ENCODE measurements at places on chromosomes 16 and 17. TPM values are rescaled to one million over a fixed set of nuclear protein-coding genes. Genes with fewer than 3 reads are reported as not detected.

- no peak for DNase-seq
These were observed 1.7 kb downstream of the CDH5 start for GRCh38 chr16:66367968-66368891.

GRCh38 chr17:27343294-27343693 lies 49.4 kb downstream of the WSB1 start:
- no peak for DNase-seq

DNA sequence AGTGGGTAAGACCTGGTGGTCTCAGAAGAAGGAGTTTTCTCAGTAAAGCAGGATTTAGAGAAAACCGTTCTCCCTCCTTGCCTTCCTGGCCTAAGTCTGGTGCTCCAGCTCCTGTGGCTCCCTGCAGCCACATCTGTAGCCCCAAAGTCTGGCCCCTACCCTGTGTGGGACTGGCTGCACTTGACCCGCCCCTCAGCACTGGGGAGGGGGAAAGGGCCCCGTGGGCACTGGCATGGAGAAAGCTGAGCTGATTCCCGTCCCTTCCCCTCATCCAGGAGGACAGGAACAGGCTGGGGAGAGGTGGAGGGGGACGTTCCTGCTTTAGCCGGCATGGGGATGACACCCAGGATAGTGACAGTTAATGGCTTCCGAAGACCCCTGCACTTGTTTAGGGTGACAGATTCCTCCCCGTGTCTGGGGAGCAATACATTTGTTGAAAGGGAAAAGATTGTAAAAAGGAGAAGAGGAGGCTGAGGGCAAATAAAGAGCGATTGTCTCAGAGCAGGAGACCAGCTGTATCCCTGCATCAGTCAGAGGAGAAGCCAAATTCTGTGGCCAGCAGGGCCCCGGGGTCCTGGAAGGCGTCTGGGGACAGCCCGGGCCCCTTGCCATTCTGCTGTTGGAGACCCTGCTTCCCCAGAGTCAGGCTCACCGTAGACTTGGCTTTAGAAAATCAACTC lies 37.9 kb downstream of the GRIN2C start:
- DNase-seq: no peak

- peak; percentile 5 for DNase-seq
These were observed 346.6 kb downstream of the SNX29 start for GRCh38 chr16:12323007-12323758.

GRCh38 chr16:85480727-85481101 lies 132.4 kb upstream of the GSE1 start:
- no peak for DNase-seq

DNA sequence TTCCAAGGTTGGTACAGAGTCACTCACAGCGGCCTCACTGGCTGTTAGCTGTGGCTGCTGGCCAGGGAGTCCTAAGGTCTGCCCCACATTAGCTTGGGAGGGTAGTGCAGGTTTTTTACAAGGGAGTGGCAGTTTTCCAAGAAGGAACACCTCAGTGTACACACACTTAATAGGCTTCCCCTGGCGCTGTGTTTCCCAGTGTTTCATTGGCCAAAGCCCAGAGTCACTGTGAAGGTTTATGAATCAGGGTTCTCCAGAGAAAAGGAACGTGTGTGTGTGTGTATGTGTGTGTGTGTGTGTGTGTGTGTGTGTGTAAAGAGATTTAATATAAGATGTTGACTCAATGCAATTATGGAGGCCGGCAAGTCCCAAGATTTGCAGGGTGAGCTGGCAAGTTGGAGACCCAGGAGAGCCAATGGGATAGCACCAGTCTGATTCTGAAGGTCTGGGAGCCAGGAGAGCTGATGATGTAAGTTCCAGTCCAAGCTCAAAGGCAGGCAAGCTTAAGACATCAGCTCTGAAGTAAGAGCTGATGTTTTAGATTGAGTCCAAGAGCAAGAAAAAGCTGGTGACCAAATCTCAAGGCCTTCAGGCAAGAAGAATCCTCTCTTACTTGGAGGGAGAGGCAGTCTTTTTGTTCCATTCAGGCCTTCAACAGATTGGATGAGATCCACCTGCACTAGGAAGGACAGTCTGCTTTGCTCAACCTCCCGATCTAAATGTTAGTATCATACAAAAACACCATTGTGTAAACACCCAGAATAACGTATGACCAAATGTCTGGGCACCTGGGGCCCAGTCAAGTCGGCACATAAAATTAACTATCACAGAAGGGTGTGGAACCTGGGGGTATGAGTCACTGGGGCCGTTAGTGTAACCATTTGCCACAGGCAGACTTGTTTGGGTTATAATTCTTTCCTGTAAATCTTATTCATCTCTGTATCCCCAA lies 206.8 kb downstream of the PRKCA start:
- peak; percentile 29 for DNase-seq

DNA sequence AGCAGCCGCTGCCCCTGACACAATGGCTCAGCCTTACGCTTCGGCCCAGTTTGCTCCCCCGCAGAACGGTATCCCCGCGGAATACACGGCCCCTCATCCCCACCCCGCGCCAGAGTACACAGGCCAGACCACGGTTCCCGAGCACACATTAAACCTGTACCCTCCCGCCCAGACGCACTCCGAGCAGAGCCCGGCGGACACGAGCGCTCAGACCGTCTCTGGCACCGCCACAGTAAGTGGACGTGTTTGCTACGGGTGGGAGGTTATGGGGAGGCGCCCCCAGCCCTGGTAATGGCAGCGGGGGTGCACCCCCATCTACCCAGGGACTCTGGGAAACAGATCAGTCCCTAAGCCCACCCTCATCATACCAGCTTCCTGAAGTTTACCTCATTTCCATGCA lies 185.5 kb downstream of the RBFOX1 start:
- DNase-seq: no peak

DNA sequence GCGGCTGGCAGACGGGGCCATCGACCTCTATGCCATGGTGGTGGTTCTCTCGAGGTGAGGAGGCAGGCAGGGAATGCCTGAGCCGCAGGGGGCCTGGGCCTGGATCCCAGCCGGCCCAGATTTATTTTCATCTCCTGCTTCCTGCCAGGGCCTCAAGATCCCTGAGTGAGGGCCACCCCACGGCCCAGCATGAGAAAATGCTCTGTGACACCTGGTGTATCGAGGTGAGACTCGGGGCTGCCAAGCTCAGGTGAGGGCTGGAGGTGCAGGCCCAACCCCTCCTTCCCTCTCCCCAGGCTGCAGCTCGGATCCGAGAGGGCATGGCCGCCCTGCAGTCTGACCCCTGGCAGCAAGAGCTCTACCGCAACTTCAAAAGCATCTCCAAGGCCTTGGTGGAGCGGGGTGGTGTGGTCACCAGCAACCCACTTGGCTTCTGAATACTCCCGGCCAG lies 4.9 kb downstream of the ACADVL start:
- DNase-seq: no peak

GRCh38 chr17:10624969-10625368 lies 32.1 kb downstream of the MYH3 start:
- DNase-seq: no peak

- DNase-seq: no peak
These were observed 12.0 kb upstream of the CRK start for GRCh38 chr17:1467898-1468492.

GRCh38 chr17:50198026-50198669 lies 3.3 kb downstream of the COL1A1 start:
- DNase-seq: peak; percentile 56

DNA sequence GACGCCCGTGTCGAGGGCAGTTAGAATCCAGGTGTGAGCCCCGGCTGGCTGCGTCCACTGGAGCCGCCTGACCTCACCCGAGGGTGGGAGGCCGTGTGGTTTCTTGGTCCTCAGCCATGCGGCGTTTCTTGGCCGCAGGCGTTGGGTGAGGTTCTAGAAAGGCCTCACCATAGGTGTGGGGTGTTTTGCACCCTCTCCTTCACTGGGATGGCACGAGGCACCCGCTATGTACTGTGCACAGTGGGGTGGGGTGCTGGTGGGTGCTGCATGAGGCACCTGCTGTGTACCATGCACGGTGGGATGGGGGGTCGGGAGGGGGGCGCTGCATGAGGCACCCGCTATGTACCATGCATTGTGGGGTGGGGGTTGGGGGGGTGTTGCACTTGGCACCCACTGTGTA lies 169.6 kb downstream of the BANP start:
- no peak for DNase-seq

- DNase-seq: peak; percentile 4
These were observed 79.1 kb downstream of the C17orf67 start for GRCh38 chr17:56754523-56755208.

DNA sequence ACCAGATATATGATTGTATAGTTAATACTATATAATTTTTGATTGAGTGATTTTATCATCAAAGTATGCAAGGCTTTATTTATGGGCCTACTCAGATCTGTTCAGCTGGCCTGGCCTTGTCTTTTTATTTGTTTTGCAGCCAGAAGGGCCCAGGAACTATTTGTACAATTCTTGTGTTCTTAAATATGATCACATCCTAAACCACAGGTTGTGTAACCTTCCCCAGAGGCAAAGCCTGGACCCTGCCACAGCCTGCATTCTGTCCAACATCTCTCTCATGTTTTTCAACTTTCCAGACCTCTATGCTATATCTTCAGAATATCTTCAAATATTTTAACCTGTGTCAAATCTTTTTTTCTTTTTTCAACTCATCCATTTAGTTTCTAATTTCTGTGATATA lies 410.4 kb upstream of the MON1B start:
- DNase-seq: no peak

DNA sequence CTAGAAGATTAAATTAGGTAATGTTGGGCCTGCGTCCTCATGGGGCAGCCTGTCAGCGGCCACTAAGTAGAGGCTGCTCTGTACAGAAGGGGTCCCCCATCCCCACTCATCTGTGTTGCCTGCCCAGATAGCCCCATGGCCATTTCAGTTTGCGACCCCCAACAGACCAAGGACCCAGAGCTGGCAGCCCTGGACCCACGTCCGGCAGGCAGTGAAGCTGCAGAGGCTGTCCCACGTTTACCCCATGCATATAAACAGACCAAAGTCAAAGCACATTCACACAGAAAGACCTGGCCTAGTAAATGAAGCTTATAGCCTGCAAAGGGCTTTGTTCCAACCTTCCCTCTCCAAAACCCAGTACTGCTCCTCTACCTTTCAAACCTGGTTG lies 4.6 kb downstream of the PDF start:
- DNase-seq: no peak

DNA sequence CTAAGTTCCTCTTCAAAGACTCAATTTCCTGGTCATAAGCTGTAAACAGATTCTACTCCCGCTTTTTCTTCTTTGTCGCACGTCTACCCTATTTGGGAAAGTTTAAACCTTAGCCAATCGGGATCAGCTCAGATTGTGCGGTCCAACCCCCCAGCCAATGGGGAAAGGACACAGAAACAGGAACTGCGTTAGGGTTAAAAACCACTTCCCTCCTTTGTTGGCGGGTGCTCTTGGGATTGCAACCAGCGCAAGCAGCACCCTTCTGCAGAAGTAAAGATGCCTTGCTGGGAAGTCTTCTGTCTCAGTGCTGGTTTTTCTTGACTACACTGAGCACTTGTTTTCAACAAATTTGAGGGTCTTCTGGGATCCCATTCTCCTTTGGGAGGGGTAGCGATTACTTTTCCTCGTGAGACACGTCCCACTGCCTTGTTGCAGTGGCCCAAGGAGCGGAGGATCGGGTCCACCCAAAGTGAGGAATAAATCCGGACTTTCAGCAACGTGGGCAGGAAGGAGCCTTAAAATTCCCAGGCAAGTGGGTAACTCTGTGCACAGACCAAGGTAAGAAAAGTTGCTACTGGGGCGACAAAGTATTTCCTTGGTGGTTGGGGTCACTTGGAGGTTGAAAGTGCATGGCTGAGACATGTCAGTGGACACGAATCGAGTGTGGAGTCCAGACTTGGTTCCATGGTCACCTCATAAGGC lies 1.0 kb upstream of the YPEL3 start:
- no peak for DNase-seq

GRCh38 chr16:85735225-85735635 lies 15.7 kb downstream of the C16orf74 start:
- peak; percentile 8 for DNase-seq

- DNase-seq: no peak
These were observed 7.3 kb upstream of the CDT1 start for GRCh38 chr16:88796278-88796677.

GRCh38 chr16:56626685-56627084 lies 1.1 kb downstream of the MT1E start:
- DNase-seq: no peak

GRCh38 chr16:25606069-25606468 lies 85.7 kb upstream of the HS3ST4 start:
- DNase-seq: no peak

DNA sequence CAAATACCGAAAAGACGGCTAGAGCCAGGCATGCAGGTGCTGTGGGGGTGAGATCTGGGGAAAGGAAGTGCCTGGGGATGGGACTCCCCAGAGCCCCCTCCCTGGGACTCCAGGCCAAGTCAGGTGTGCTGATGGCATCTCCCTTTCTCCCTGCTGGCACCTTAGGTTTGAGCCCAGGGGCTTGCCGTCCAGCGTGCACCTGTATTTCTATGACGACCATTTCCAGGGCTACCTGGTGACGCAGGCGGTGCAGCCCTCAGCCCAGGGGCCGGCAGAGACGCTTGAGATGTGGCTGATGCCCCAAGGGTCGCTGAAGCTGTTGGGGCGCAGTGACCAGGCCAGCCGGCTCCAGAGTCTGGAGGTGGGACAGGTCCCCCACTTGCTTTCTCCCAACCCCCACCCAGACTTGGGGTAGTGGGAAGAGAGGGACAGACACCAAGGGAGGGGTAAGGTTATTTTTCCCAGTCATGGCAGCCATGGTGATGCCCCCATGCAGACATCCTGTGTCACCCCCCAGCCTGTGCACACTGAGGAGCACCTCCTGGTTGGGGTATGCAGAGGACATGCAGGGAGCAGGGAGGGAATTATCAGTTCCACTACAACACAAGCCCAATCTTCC lies 11.1 kb downstream of the XYLT2 start:
- no peak for DNase-seq

DNA sequence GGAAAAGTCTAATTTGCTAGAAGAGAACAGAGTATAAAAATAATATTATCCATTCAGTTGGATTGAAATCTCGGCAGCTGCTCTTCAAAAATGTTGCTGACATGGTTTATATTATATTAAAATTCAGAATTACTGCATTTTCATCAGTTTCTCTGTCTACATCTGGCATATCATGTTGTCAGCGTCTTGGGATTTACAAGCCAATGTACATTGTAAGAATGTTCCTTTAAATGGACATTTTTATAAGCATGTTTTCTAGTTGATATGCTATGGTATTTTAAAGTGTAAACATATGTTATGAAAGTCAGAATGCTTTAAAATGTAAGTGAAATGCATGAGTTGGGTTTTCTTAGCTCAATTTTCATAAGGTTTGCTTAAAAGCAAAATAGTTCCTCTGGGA lies 528.1 kb upstream of the CDH8 start:
- DNase-seq: no peak

GPR142 gene
- total RNA-seq: not detected

TBC1D3E gene
- not detected for total RNA-seq

CEP295NL gene
- not detected for total RNA-seq

IGSF6 gene
- not detected for total RNA-seq

TAT gene
- not detected for total RNA-seq

All from activated T-helper 1 cell treated with anti-CD3 and anti-CD28 coated beads, Interleukin-12 subunit alpha, Interleukin-12 subunit beta, Interleukin-2, Interleukin-4 antibody, amounts not matched to agents 30 ng/mL and 10 ng/mL and 1 ng/mL, durations not matched to agents 14 hours and 24 hours and 36 hours (primary cell).